ENCODE measurements at places on chromosomes 2 and 18.

- no peak for DNase-seq
These were observed 21.1 kb downstream of the STAM2 start for GRCh38 chr2:152154462-152154861.

GRCh38 chr2:42100683-42101205 lies 52.9 kb downstream of the PKDCC start:
- DNase-seq: no peak

DNA sequence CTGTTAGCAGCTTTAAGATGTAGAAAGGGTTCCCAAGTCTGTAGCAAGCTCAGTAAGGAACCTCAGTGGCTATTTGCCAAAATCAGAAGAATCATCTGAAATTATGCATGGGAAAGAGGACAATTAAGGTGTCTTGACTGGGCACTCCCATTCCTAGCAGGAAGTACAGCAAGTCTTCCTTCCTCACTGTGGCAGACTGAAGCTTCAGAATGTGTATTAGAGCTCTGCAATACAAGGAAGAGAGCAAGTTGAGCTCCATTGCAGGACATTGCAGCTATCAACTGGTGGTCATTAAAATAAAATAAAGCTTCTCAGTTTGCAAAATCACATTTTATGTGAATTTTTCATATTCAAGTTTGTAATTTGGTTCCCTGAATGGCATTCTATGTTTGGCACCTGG lies 200.5 kb upstream of the CHAC2 start:
- DNase-seq: no peak

DNA sequence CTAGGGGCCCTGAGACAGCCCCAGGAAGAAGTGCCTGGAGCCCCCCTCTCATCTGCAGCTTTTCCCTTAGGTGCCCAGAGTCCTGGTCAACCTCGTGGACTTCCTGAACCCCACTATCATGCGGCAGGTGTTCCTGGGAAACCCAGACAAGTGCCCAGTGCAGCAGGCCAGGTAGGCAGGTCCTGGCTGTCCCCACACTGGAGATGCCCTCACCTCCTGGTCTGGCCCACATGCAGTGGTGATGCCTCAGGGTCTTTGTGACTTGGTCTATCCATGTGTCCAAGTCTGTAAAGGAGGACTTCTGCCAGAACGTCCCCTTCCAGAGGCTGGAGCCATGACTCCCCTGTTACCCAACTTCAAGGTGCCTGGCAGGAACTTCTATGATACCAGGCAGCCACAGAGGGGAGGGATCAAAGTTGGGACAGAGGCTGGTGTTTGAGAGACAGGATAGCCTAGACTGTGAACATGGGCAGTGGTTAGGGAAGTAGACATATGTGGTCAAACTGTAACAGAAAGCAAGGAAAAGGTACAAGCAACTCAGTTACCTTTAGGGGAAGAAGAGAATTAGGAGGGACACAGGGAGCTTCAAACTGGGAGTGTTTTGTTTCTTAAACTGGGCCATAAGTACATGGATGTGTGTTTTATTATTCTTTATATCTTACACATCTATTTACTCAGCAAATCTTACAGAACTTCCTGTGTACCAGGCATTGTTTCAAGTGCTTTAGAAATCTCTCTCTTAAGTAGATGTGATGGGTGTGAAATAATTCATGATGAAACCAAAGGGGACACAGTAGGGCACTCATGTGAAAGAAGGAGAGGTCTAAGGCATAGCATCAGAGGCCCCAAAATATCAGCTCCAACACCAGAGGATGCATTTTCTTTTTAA lies 107.1 kb downstream of the PLB1 start:
- no peak for DNase-seq

GRCh38 chr2:138794724-138795123 lies 14.5 kb upstream of the NXPH2 start:
- DNase-seq: no peak

DNA sequence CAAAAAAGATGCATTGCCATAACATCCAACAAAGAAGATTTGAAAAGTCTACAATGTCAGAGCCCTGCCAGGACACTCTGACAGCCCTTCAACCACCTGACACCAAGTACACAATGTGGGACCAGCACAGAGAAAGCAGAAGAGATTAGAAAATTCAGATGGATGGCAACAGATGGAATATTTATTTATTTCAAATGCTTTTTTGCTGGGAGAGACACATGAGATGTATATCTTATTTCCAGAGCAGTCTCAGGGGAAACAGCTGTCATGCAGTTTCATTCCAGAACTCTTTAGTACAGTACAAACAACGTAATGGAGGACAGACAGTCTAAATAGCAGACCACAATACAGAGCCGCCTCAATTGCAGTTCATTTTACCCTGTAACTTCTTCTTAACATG lies 110.1 kb downstream of the MAIP1 start:
- DNase-seq: no peak

- DNase-seq: no peak
These were observed 96.4 kb upstream of the SCN1A start for GRCh38 chr2:166224197-166224596.

Data from left lung (tissue), 14 donors.